ENCODE measurements at places on chromosomes 12 and 14. TPM values are rescaled to one million over a fixed set of nuclear protein-coding genes. Genes with fewer than 3 reads are reported as not detected.

The ERBB3 gene
- total RNA-seq = 0.53 TPM

The DDX55 gene
- total RNA-seq = 20.6 TPM

The C14orf180 gene
- total RNA-seq = not detected

The LRRIQ1 gene
- total RNA-seq = 0.88 TPM

The CATSPERB gene
- total RNA-seq = not detected

The KLHDC2 gene
- 28.6 TPM for total RNA-seq

The FZD10 gene
- not detected for total RNA-seq

The DCAF11 gene
- total RNA-seq = 36.4 TPM

The PFDN5 gene
- 344 TPM for total RNA-seq

The ASB8 gene
- total RNA-seq = 18.0 TPM

The KRT71 gene
- not detected for total RNA-seq

The CLEC4C gene
- not detected for total RNA-seq
